Neural cell (in vitro differentiated cells): ENCODE measurements at places on chromosomes 3 and 15. TPM values are rescaled to one million over a fixed set of nuclear protein-coding genes. Genes with fewer than 3 reads are reported as not detected.

Gene MUC20
- 1.8 and 3.0 TPM in 2 replicates for polyA plus RNA-seq

Gene PLCB2
- polyA plus RNA-seq, result 7.4 and 9.2 TPM in 2 replicates

Gene SCAMP5
- 92.5 and 104 TPM in 2 replicates for polyA plus RNA-seq

Gene SNX22
- polyA plus RNA-seq, result 0.38 and 0.73 TPM in 2 replicates

Gene SLC9A9
- polyA plus RNA-seq, result 0.22 and 0.54 TPM in 2 replicates
